Glutamatergic neuron (in vitro differentiated cells): ENCODE measurements at places on chromosomes 2 and 18. TPM values are rescaled to one million over a fixed set of nuclear protein-coding genes. Genes with fewer than 3 reads are reported as not detected.

- H3K4me1 ChIP-seq: peaks cover 9% of the 10 kb centered on the region
- no peak for DNase-seq
- H3K4me3 ChIP-seq: no peak overlapping the region
These were observed 68.3 kb upstream of the MAPRE2 start for GRCh38 chr18:34972765-34973414.

DNA sequence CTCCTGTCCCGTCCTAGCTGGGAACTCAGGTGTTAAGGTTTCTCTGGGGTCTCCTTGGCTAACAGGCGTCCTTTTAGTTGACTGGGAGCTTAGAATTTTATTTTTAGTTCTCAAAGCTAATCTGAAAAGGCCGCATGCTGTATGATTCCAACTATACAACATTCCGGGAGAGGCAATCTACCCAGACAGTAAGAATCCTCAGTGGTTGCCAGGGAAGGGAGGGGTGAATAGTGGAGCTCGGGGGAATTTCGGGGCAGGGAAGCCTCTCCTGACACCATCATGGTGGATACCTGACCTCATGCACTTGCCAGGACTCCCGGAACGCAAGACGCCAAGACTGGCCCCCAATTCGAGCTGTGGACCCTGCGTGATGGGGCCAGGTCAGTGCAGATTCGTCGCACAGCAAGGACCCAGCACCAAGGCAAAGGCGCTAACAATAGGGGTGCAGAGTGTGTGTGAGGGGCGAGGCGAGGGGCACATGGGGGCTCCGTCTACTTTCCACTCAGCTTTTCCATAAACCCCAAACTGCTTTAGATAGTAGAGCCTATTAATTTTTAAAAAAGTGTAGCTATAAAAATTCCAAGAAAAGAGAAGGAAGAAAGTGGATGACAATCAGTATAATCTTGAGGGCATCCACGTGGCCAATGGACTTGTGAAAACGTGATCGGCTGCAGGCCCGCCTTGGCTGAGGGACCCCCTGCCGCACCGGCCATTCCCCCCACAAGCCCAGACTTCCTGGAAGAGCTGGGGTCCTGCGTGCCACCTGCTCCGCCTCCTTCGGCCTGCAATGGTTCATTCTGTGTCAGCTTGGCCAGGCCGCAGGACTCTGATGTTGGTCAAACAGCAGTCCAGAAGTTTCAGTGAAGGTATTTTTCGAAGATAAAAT is 17.3 kb downstream of the PDCD1 start:
- H3K36me3 ChIP-seq: peaks cover 5% of the 10 kb centered on the region
- no peak for DNase-seq
- no peak overlapping the region for H3K4me3 ChIP-seq
- H3K27ac ChIP-seq: no peak overlapping the region

GRCh38 chr2:240452462-240453256 is 17.2 kb downstream of the GPC1 start:
- peaks cover 21% of the 10 kb centered on the region for H3K27me3 ChIP-seq
- no peak overlapping the region for H3K4me3 ChIP-seq
- peak overlapping the region; percentile 68 for H3K27ac ChIP-seq
- H3K36me3 ChIP-seq: no peaks in the 10 kb centered on the region
- DNase-seq: peak; percentile 89

DNA sequence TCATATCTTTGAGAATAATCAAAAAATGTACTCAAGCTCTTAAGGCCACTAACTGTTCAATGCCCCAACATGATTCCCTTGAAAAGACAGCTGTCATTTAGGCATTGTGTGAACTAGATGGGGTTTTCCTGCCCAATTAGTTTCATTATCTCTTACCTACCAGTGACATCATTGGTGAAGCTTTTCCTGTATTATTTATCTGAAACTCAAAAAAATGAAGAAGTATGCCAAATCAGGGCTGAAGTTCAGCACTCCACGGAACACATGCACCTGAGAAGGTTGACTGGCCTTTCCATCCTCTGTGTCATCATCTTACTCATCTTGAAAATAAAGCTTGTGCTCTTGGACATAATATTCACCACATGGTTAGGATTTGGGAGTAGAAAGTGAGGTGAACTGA is 126.4 kb downstream of the TXNL1 start:
- H3K27ac ChIP-seq: no peak overlapping the region
- no peaks in the 10 kb centered on the region for H3K36me3 ChIP-seq
- peaks cover 3% of the 10 kb centered on the region for H3K27me3 ChIP-seq
- no peaks in the 10 kb centered on the region for H3K4me1 ChIP-seq
- no peak overlapping the region for H3K4me3 ChIP-seq
- no peak for DNase-seq

Gene STPG4
- total RNA-seq: 1.3 TPM

Gene DNAJC5G
- total RNA-seq: not detected
